ENCODE measurements at places on chromosomes 6 and 20.

DNA sequence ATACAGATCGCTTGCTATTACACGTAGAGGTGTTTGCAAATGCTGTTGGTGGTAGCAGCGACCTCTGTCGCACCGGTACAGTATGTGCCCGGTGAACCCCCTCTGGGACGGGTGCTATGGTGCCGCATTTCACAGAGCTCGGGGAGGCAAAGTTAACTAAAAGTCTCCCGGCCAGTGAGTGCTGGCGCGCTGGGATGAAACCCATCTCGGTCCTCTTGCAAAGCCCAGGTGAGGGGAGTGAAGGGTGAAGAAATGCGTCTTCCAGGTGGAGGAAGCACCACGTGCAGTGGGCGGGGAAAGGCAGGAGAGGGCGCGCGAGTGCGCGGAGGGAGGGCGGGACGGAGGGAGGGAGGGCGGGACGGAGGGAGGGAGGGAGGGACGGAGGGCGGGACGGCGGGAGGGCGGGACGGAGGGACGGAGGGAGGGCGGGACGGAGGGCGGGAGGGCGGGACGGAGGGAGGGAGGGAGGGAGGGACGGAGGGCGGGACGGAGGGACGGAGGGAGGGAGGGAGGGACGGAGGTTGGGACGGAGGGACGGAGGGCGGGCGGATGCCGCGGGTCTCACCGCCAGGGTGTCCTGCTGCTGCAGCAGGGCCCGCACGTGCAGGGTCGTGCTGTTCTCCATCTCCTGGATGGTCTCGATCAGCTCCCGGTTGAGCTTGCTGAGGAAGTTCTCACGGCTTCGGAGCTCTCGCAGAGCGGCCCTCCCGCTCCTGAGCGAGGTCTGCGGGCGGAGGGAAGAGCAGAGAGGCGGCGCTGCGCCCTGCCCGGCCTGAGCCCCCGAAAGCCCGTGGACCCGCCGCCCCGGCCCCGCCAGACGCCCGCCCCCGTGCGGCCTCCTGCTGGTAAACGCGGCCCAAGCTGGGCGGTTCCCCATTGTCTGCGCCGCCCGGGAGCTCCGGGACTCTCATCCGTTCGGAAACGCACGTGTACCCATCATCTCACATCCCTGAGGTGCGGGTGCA, 11.7 kb downstream of the C20orf96 start:
- no peak for DNase-seq

DNA sequence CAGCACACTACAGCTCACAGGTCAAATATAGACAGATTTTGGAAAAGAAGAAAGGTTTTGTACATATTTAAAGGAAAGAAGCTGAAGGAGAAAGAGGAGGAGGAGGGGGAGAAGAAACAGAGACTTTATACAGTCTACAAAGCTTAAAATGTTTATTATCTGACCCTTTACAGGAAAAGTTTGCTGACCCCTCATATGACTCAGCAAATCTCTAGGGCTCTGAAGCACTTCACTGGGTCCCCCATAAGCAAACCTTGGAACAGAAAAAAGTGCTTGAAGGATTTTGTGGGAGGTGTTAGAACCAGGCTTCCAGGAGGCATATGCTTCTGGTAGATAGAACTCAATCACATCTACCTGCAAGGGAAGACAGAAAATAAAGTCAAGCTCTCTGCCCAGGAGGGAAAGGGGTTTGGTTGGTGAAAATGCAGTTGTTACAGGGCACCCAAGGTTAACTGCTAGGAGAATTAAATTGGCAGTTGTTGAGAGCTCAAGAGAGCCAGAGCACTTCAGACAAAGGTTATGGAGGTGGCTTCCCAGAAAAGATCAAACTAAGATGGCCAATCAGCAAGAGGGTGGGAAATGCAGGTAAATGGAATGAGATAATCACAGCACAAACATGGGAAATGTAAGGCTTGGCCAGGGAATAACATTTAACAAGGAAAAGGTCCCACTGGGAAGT, 207.4 kb upstream of the SGK1 start:
- DNase-seq: no peak

DNA sequence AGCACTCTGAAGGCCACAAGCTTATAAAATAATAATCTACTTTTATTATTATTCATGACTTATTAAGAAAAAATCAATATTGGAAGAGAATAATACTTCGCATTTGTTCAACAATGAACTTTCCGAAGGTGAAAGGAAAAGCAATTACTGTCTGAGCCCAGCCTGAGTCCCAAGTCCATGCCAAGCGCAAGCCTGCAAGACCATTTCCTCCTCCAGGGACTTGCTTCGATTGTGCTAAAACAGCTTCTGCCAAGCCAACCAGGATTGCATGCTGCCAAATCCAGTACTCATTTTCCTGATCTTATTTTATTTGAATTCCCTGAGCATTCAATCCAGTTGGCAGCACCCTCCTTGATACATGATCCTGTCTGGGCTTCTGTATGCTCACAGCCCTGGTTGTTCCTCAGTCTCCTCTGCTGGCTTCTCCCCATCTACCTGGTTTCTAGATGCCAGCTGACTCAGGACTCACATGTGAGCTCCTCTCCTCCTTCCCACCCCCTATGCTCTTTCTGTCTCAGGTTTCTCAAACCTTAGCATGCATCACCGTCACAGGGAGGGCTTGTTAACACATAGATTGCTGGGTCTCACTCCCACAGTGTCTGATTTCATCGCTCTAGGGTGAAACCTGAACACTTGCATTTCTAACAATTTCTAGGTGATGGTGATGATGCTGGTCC, 55.9 kb upstream of the PSMF1 start:
- DNase-seq: no peak

GRCh38 chr6:16849280-16849987, 88.2 kb upstream of the ATXN1 start:
- no peak for DNase-seq

DNA sequence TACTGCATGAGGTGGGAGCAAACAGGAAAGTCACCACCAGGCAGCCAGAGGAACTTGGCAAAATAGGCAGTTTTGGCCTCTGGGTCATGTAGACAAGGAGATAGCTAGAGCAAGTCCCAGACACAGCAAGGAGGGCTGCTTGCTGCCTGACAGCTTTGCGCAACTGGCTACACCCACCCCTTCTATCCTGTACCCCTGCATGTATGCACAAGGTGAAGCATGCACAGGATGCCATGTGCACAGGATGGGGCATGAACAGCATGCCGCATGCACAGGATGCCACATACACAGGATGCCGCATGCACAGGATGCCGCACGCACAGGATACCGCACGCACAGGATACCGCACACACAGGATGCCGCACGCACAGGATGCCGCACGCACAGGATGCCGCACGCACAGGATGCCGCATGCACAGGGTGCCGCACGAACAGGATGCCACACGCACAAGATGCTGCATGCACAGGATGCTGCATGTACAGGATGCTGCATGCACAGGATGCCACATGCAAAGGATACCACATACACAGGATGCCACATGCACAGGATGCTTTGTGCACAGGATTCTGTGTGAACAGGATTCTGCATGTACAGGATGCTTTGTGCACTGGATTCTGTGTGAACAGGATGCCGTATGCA, 104.9 kb upstream of the IYD start:
- no peak for DNase-seq
